SJCRH30 (cell line): ENCODE measurements at places on chromosomes 3 and 15.

GRCh38 chr15:99857836-99858235, 124.6 kb upstream of the LYSMD4 start:
- no peak for DNase-seq

DNA sequence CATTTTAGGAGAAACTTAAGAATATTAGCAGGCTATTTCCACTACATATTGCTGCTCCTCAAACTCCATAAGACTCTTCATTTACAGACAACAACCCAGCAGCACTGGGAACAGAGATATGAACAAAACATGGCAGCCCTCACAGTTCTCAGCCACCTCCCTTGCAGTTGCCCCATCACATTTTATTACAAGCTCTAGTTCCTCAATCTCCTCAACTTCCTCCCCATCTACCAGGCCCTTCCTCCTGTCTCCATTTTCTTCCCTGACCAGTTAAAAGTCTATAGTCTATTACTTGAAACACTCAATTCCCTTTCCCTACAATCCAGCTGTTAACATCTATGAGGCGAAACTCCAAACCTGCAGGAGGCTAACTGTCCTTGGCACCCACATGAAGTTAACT, 412.5 kb downstream of the TBC1D5 start:
- no peak for DNase-seq

GRCh38 chr3:58559586-58559985, 17.6 kb downstream of the FAM107A start:
- no peak for DNase-seq

DNA sequence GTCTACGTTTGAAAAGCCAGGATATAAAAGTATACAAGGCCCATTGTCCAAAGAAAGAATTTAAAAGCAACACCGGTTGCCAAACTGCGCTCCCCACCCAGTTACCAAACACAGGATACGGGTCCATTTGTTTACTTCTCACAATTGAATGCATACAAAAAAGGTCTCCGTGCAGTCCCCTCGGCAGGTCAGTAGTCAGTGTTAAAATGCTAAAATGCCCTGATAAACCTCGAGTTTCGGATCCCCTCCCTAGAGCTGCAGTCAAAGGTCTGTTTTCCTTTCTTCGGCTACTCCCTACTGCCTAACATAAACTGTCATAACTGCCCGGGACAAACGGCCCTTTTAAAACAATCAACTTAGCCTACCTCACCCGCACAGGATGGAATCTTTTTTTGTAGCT, 534.6 kb downstream of the FOXP1 start:
- no peak for DNase-seq

DNA sequence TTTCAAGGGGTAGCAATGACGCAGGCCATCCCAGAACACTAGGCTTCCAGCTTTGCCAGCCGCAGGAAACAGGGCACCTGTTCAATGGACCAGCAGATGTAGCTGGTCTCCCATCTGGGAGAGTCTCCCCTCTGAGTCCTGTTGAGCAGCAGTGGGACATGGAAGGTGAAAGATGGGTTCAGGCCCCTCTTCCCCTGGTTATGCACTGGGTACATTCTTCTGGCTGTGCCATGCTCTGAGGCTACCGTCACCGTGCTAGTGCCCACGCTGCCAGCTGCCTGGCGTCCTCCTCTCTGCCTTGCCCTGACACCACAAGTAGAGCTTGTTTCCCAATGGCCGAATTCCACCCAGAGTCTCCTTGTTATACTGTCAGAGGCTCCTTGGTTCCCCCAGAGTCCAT, 63.1 kb downstream of the TLE3 start:
- DNase-seq = peak; percentile 37

- DNase-seq = no peak
These were observed 13.2 kb downstream of the CTSH start for GRCh38 chr15:78931439-78932257.

- no peak for DNase-seq
These were observed 71.0 kb upstream of the PRR23E start for GRCh38 chr3:127121885-127122284.

GRCh38 chr3:114221165-114221880, 16.1 kb downstream of the ZNF80 start:
- DNase-seq = no peak

- DNase-seq = no peak
These were observed 16.7 kb downstream of the TPRG1 start for GRCh38 chr3:189188466-189188865.

- DNase-seq = no peak
These were observed 191.1 kb downstream of the TIGIT start for GRCh38 chr3:114484919-114485318.

GRCh38 chr15:73892446-73893226, 19.3 kb downstream of the TBC1D21 start:
- DNase-seq = no peak

DNA sequence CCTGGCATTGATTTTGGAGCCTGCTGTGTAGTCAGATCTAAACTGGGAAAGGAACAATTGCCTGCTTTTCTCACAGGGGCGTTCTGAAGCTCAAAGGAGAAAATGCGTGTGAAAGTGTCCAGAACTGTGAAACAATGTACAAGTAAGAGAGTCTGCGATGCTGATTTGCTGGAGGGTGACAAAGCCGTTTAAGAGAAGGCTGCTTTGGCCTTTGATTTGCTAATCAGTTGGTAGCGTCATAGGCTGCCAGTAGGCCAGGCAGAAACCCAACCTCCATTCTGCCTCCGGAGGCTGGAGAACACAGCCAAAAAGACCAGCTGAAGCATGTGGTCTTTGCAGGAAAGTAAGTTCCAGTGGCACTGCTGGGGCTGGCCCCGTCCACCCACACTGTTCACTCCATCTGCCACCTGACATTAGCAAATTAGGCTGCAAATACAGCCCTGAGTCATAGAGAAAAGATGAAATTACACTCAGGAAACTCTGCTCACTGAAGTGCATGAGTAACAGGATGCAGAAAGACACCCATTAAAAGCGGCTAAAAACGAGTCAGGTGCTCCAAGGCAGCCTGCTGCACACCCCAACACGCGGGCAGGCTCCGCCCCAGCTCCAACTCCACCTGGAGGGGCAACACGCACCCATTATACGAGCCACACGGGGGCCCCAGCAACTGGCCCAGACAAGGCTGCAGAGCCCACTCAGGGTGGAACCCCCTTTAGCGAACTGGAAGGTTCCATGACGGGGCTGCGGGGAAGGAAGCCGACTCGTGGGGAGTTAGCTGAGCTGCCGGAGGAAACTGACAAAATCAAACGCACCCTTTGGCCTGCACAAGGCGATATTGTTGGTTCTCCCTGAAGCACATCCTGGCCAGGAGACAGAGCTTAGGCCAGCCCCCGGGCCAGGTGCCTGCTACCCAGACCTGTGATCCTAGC, 31.6 kb downstream of the ZDHHC19 start:
- peak; percentile 60 for DNase-seq

GRCh38 chr3:147662705-147663104, 253.5 kb downstream of the ZIC1 start:
- no peak for DNase-seq

DNA sequence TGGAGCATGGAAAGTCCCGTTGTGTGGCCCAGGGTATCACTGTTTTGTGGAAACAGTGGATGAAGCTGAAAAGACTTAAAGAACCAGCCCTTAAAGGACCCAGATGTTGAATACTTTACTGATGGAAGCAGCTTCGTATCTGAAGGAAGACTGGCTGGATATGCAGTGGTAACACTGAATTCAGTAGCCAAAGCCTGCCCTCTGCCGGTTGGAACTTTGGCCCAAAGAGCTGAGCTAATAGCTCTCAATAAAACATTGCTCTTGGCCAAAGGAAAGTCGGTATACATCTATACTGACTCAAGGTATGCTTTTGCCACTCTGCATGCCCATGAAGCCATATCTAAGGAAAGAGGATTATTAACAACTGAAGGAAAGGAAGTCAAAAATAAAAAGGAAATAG, 885.4 kb downstream of the PDCD6IP start:
- peak; percentile 56 for DNase-seq

DNA sequence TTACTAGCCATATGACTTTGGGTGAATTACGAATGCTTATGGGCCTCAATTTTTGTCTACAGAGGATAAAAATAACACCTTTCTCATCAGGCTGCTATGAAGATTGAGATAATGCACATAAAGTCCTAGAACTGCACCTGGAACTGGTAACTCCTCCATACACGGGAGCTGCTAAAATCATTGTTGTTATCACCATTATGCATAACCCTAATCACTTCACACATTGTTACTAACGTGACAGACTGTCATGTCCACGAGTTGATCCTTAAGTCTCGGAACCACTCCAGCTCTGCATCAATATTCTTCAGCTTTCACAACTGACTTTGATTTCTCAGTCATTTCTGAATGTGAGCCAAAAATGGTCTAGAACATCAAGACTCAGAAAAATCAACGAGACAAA, 64.1 kb downstream of the RFTN1 start:
- no peak for DNase-seq

GRCh38 chr3:124297062-124297980, 305.4 kb upstream of the ROPN1 start:
- peak; percentile 57 for DNase-seq

- DNase-seq = no peak
These were observed 344.5 kb upstream of the THBS1 start for GRCh38 chr15:39236375-39236774.

- DNase-seq = no peak
These were observed 651.3 kb downstream of the NSUN3 start for GRCh38 chr3:94714194-94714593.

- DNase-seq = no peak
These were observed 86.4 kb downstream of the TBL1XR1 start for GRCh38 chr3:177110895-177111294.

GRCh38 chr3:25856902-25857518, 67.1 kb downstream of the OXSM start:
- DNase-seq = peak; percentile 72

GRCh38 chr3:161644891-161645635, 148.5 kb downstream of the OTOL1 start:
- DNase-seq = peak; percentile 86

DNA sequence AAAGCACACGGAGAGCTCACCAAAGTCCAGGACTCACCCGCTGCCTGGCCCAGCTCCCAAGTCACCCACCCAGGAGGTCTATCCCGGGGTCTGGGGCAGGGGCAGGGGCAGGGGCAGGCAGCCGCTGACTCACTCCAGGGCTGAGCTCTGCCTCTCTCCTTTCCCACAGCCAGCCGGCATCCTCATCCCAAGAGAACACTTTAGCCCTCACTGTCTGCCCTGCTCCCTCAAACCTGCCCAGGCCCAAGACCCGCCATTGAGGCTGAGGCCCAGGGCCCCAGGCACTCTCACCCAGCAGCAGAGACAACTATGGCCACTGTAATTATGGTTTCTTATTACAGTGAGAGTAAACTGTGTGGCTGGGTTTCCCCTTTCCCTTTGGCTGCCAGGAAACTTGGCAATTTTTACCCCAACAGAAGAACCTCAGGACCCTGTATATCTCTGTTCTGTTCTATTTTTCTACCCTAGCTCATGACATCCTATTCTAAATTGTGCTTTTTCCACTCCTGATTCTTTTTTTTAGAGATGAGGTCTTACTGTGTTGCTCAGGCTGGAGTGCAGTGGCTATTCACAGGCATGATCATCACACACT, 53.0 kb downstream of the IQSEC1 start:
- DNase-seq = no peak

GRCh38 chr3:138578961-138579574, 15.0 kb downstream of the CEP70 start:
- DNase-seq = no peak

- no peak for DNase-seq
These were observed 32.0 kb downstream of the TM4SF4 start for GRCh38 chr3:149506540-149506939.

DNA sequence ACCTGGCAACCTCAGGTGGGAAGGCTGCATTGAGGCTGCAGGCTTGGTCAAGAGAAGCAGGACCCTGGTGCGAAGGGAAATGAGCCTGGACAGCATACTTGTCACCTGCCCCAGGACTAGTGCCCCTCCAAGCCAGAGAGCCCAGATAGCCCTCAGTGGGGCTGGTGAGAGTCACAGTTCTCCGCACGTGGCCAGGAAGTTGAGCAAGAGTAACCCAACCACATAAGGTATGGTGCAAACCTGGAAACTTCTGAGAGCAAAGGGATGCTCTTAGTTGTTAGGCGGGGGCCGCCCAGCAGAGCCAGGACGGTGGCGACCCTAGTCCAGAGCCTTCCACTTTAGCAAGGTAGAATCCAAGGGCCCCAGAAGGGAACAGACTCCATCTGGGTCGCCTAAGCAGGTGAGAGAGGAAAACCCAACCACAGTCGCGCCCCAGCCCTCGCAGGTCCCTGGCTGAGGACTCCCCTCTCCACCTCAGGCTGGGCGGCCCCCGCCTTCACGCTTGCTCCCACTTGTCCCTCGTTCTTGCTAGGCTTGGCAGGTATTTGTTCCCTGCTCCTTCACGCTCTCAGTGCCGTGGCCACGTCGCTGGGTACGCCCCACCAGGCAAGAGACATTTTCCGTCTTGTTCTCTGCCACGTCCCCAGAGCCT, 1.1 kb upstream of the VPS18 start:
- no peak for DNase-seq

- no peak for DNase-seq
These were observed 90.6 kb upstream of the UMPS start for GRCh38 chr3:124639406-124640237.

- DNase-seq = peak; percentile 56
These were observed 27.7 kb upstream of the DCP1A start for GRCh38 chr3:53375019-53375418.

DNA sequence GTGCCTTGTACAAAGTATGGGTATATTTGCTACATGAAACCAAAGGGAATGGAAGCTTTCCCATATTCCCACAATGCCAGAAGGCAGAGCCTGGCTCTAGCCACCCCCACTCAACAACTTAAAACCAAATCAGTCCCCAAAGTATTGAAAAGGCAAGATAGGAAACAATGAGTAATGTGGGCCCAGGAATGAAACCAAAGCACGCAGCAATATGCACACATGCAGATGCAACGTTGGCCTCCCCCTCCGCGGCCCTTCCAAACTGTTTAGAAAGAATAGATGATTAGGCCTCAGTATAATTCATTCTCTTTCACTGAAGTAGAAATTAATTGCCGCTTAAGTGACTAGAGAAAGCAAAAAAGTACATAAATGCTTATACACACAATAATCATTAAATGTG, 59.1 kb downstream of the THRB start:
- DNase-seq = no peak

DNA sequence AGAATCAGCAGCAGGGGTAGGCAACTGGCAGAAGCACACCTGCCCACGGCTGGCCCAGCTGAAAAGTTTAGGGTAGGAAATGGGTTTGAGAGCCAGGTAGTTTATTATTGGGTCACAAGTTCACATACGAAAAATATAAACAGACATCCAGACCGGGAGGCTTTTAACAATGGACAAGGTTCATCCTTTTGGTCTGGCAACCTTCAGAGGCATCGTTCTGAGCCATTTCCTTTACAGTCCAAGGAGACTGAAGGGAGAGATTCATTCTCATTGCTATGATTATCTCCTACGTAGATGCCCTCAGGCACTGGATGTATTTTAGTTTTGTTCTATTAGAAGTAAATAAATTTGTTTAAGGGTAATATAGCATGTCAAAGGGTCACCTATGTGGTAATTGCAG, 248.0 kb upstream of the THBS1 start:
- DNase-seq = no peak

DNA sequence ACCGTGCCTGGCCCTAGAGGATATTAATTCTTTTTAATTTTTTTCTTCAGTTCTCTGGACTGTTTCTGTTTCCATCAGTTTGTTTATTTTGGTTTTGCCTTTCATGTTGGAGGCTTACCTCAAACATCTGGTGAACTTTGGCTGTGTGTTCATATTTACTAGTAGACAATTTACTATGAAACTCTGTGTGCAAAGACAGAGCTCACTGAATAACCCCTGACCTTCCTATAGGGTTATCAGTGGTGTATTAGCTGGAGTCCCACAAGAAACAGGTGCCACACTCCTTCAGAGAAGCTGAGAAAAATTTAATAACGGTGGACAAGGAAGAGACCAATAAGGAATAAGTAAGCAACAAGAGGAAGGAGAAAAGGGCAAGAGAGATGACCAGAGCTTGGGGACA, 28.8 kb upstream of the TRA2B start:
- no peak for DNase-seq

GRCh38 chr15:60967728-60968127, 261.4 kb downstream of the RORA start:
- no peak for DNase-seq
